Foreskin fibroblast (primary cell): ENCODE measurements at places on chromosomes 5 and 9.
A peak's percentile ranks its signal among the peaks of the same experiment; 100 is the strongest.

DNA sequence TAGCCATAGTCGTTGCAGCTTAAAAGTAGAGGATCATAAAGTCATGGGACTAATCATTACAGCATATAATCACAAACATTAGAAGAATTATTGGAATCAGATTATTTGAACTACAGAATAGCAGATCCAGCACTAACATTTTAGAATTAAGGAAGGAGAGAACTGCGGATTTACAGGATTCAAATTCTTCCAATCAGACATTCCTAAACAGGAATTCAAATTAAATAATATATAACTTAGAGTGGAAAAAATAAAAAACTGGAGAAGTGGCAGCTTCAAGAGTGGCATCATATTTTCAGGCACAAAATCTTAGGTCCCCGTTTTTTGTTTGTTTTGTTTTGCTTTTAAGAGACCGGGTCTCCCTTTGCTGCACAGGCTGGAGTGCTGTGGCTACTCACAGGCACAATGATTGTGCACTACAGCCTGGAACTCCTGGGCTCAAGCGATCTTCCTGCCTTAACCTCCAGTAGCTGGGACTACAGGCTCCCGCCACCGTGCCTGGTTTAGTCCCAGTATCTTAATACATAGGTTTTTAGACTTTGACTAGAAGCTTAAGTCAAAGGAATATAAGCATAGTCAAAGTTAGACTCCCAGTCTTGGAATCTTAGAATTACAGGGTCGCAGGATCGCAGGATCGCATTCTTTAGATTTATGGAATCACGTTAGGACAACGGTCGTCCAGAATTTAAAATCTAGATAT lies 2.1 kb upstream of the FOXE1 start:
- DNase-seq, result no peak

DNA sequence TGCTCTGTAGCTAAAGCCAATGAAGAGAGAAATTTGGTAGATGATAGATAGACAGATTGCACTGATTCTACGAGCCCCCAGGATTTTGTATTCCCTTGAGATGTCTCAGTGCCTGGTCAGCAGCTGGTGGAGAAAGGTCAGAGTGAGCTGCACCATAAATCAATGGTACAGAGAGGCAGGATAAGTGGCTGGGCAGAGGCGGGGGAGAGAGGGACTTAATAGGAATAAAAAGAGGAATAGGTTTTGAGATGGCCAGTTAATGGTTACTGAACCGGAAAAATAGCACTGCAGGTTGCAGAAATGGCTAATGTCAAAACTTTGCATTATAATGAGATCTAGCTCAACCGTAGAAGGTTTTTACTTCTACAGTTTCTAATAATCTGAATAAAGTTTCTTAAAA lies 47.9 kb upstream of the SLC12A2 start:
- DNase-seq, result no peak

DNA sequence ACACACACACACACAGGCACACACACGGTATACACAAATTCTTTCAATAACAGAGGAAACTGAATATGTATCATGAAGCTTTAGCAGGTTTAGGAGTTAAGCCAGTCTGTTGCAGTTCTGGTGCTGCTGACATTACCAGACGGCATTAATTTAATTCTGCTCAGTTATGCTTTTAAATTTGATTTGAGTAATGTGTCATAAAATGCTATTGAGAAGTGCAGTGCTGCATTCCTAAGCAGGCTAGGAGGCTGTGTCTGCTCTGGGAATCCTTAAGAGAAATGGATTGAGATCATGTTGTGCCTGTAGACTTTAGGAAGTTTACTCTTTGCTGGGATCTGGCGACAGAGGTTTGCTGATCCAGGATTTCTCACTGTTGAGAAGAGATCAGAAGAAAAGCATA lies 733.8 kb downstream of the BRINP1 start:
- DNase-seq, result no peak

GRCh38 chr9:126317513-126317912 lies 9.1 kb upstream of the MVB12B start:
- DNase-seq, result peak; percentile 14

GRCh38 chr5:124263680-124264491 lies 482.6 kb downstream of the ZNF608 start:
- no peak for DNase-seq

DNA sequence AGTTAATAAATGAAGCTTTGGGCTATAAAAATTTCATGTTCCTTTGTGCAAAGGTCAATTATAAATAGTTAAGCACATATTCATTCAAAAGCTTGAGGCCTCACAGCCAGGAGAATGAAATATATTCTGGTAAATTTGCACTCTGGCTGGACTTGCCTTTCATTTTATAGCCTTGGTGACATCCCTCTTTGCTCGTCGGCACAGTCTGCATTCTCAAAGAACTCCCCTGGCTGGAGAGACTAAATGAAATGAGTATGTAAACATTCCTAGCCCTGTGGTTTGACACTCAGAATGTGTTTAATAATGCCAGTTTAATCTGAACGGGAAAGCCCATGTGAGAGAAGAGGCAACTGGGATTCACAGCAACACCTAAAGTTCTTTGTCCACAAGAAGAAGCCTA lies 285.6 kb downstream of the BRINP1 start:
- no peak for DNase-seq

DNA sequence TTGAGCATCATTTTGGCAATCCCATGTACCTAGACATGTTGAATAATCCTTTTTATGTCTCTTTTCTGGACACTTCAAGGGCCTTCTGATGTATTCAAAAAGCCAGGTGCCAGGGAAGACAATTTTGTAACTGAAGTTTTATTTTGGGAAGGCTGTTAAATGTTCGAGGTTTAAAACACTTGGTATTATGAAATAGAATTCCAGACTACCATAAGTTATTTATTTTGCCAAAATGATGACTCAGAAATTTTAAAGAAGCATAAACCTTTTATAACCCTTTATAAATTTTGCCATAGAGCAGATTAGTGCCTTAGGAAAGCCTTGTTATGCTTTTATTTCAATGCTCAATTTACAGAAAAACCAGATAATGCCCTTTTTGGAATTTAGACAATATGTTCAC lies 30.3 kb upstream of the UHRF2 start:
- DNase-seq, result peak; percentile 34

GRCh38 chr5:123371575-123372179 lies 51.5 kb downstream of the CEP120 start:
- peak; percentile 52 for DNase-seq

- DNase-seq, result no peak
Observed at GRCh38 chr9:4563105-4563504, 72.8 kb downstream of the SLC1A1 start.

DNA sequence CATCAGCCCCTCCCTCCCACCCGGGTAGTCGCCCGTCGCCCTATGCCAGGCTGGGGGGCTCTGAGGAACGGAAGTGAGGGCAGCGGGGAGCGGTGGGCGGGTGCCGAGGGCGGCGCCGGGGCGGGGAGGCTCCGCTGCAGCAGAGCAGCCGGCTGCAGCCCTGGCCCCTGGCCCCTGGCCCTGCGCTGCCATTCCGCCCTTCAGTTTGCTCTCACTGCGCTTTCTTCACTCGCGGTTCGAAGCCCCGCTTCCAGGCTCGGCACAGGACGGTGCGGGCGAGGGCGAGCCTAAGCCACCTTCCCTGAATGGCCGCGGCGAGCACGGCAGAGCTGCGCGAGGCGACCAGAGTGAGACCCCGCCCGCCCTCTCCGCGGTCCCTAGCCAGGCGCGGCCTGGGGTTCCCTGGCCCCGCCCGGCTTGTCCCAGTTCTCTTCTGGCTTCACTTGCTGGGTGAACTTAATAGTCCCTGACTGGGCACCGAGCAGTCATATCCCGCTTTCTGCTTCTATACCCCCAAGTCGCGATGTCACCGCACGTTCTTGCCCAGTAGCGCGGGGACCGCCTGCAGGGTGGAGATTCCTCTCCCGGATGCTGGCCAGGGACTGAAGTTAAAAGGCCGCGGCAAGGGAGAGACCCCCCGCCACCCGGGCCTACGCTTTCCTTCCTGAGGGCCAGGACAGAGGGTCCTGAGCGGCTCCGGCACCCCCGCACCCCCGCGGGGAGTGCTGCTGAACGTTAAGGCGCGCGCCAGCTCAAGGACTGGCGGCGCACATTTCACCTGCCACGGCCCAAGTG lies 623 bp upstream of the TRIM36 start:
- DNase-seq, result peak; percentile 62

DNA sequence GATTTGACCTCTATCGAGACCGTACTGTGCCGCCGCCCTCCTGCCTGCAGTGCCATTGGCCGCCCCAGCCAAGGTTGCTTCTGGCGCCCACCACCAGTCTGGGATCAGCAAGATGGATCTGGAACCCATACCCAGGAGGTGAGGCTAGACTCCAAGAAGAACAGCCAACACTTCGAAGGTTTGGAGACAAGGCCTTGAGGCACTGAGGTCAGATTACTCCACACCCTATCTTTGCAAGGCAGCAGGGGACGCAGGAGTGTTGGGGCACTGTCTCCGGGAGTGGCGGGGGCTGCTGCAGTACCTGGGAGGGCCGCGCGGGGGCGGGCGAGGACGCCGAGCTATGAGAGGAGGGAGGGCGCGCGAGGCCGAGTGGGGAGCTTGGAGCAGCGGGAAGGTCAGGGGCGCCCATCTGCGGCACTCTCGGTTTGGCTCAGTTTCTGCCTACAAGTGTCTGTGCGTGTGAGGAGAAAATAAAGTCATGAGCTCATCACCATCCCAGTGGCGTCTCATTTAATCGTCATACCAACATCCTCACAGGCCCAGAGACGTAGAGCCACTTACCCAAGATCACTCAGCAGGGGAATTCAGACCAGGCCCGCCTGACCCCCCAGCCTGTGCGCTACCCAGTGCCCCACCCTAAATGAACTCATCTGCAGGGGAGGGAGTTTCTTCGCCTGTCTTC lies 20.5 kb upstream of the PSD2 start:
- DNase-seq, result peak; percentile 18

GRCh38 chr5:134949316-134949715 lies 18.4 kb upstream of the CATSPER3 start:
- DNase-seq, result no peak

DNA sequence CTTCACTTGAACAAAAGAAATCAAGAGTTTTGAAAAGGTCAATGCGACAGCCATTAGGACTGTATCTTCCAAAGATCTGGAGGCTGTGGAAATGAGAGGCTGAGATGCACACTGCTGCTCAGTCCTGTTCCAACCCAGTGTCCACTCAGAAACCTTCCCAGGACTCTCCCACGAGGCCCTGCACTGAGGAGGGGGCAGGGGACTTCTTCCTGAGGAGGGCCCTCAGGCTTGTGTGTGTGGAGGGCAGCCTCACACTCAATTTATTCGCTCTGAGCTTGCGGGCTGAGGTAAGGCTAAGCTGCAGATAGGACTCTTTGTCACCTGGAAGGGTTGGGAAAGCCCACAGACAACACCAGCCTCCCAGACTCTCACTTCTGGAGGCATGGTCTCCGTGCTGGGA lies 69.6 kb upstream of the ROR2 start:
- DNase-seq, result no peak

DNA sequence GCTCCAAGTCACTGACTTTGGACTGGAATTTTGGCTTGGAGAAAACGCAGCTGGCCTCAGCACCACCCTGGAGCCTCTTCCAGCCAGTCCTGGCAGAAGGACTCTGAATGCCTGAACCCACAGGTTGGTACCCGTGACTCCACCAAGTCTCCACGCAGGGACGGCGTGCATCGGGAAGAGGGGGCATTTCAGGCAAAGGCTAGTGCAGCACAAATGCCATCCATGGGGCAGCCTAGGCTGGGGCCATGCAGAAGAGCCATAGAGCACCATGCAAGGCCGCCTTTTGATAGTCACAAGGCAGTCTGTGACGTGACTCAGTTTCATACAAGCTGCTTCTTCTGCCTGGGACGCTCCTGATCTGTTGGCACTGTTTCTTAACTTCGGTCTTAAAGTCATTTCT lies 28.0 kb downstream of the GDNF start:
- DNase-seq, result no peak

GRCh38 chr5:87741881-87742280 lies 329.2 kb upstream of the CCNH start:
- DNase-seq, result no peak

- peak; percentile 3 for DNase-seq
Observed at GRCh38 chr5:170986598-170986997, 124.8 kb downstream of the RANBP17 start.

- no peak for DNase-seq
Observed at GRCh38 chr5:80010754-80011392, 19.8 kb upstream of the MTX3 start.

DNA sequence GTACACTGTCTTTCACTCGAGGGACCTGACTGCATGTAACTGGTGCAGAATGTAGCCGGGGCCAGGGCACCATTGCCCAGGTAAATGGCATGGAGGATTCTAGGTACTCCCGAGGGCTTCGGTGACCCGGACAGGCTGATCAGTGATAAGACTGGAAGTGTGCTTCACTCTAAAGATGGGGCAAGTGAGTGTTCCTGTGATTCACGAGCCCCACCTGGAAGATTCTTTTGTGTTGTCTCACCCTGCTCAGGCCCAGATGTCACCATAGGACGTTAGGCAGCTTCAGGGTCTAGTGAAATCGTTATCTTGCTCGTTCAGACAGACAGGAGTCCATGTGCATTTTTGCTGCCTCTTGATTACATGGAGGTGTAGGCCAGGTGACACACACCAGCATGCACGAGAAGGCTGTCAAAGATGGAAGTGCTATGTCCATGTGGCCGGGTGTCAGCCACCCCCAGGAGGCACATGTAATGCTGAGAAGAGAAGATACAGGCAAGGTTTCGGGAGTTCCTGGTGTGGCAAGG lies 73.9 kb downstream of the WNK2 start:
- no peak for DNase-seq

DNA sequence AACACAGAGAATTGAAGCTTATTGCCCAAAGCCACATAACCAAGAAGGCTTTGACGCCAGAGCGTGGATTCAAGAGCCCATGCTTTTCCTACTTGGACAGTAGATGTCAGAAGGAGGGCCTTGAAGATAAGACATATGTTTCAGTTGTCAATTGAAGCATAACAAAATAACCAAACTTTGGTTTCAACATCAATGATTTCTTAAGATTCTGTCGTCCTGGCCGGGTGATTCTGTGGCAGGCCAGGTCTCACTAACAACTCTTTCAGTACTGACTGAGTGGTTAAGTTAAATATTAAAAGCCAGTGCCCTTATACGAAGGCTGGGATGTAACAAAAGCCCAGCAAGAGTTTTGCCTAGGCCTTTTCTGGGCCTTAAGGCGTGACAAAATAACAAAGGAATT lies 94.0 kb downstream of the RCL1 start:
- no peak for DNase-seq

- DNase-seq, result peak; percentile 45
Observed at GRCh38 chr9:34961574-34962490, 3.7 kb downstream of the PHF24 start.

- no peak for DNase-seq
Observed at GRCh38 chr9:125966466-125966865, 219.3 kb downstream of the PBX3 start.

- no peak for DNase-seq
Observed at GRCh38 chr9:71984831-71985281, 73.4 kb downstream of the C9orf85 start.

GRCh38 chr9:131815970-131816873 lies 76.3 kb upstream of the RAPGEF1 start:
- DNase-seq, result no peak

GRCh38 chr5:139863855-139864558 lies 68.4 kb downstream of the PSD2 start:
- peak; percentile 24 for DNase-seq

- DNase-seq, result no peak
Observed at GRCh38 chr5:102782217-102782872, 27.2 kb downstream of the PAM start.
